ENCODE measurements at places on chromosomes 16 and 17.

DNA sequence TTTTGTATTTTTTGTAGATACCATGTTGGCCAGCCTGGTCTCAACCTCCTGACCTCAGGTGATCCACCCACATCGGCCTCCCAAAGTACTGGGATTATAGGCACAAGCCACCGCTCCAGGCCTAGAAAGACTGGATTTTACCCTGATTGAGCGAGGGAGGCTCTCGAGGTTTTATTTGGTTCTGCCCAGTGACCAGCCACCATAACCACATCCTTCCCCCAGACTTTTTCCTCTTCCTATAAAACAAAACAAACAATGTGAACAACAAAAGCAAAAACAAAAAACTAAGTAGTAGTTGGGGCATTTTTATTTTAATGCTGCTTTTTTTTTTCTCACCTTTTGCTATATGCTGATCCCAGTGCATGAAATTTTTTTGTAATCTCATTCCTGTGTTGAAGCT is 509.6 kb downstream of the MAF start:
- no peak for DNase-seq

DNA sequence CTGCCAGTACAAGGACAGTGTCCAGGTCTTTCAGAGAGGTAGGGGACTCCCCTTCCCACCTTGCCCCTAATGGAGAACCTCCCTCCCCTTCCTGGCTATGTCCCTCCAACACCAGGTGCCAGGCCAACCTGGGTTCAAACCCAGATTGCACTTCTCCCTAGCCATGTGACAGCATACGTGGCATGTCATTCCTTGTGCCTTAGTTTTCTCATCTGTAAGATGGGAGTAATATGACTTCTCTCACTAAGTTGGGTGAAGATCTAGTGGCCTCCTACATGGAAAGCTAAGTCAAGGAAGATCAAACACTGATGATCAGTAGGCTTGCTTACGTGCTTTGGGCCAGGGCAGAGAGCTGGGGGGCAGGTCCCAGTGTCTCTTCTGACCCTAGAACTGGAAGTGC is 8.8 kb downstream of the FCSK start:
- no peak for DNase-seq

DNA sequence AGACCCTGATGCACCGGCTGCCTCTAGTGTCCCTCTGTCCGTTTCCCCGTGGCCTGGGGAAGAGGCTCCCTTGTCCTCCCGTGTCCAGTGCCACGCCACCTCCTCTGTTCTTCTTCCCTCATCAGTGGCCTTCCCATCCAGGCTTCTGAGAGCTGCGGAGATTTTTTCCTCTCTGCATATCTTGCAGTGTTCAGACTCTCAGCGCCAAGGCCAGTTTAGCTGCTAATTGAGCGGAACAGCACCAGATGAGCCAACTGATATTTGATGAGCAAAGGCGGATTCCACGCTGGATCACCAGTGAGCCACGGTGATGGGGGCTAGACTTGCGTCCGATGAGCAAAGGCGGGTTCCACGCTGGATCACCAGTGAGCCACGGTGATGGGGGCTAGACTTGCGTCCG is 257.6 kb downstream of the FOXL1 start:
- DNase-seq: no peak

- DNase-seq: peak; percentile 85
Measured at GRCh38 chr17:12637015-12637414, 28.7 kb upstream of the MYOCD start.

DNA sequence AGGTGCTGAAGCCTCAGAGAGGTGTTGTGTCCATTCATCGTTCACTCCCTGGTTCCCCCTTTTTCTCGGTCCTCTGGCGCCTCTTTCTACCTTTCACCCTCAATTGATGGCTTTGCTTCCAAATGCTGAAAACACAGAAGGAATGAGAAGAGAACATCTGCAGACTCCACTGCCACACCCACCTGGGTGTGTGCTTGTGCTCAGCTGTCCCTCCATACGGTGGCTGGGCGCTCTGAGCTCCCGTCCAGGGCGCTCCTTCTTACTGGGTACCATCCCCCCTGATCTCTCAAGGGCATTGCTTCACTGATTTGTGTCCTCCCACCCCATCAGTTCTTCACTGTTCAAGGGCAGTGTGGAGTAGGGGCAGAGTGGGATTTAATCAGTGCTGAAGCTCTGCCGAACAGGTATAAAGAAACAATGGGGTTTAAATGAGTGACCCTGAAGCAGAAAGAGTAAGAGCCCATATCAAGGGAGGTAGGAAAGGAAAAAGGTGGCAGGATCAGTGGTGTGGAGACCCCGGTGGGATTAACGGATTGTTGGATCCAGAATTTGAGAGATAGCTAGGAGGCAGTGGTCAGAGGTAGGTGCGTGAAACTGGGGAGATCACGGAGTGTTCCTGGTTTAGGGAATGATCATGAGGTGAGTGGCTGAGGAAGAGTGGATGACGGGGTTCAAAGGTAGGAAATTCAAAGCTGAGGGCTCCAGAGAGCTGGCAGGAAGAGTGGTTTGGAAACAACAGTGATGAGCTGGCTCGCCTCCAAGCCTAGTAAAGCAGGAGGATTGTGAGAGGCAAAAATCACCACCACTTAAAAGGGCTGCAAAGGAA is 40.8 kb downstream of the MRTFB start:
- DNase-seq: no peak

- DNase-seq: no peak
Measured at GRCh38 chr16:53484542-53484941, 18.5 kb downstream of the AKTIP start.

DNA sequence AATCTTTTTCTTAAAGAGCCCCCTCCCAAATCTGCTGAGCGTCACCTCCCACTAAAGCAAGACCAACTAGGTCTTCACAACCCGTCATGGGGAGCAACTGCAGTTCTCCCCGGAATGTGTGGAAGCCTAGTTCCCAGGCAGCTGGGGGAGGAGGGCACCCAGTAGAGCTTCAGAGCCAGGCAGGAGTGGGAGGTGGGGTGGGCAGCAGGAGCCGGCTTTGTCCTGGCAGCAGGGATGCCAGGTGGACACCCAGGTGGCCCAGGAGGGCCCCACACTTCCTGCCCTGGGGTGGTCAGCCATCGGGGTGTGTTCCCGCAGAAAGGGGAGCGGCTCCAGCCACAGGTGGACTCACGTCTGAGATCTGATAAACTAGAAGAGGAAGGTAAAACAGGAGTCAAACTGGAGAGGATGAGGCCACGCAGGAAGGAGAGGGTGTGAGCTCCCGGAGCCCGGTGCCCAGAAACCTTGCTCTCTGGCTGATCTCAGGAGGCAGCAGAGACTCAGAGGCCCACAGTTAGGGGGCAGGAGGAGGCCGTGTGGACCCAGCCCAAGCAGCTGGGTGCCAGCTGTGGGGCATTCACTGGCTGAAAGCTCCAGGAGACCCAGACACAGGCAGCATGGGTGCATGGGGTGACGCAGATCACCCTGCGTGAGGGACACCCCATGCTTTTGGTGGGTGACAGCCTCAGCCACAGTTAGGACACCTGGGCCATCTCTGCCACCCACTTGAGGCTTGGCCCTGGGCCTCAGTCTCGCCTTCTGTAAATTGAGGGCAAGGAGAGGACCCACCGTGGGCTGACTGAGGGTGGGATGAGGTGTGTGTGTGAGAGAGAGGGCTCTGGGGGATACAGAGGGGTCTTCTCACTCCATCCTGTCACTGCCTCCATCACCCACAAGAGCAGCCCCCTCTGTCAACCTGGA is 260.8 kb upstream of the TNRC6C start:
- peak; percentile 41 for DNase-seq

DNA sequence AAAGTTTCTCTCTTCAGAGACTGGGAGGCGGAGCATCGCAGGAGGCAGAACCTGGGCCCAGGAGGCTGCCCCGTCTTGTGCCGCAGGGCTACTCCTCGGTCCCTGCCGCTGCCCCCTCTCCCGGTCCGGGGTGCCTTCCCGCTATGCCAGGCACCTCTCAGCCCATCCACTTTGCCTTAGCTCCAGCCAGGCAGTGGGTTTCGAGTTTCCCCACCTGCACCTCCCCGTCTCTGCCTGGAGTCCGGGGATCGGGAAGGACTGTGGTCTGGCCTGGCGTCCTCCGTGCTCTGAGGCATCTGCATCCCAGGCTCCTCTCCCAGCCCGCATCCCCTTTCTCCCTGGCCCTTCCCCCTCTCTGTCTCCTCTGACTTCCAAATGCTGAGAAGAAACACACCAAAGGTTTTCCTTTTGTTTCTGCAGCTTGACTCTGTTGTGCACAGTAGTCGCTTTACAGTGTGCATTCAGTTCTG is 26.8 kb upstream of the PIK3R6 start:
- no peak for DNase-seq

GRCh38 chr16:24610416-24610755 is 71.0 kb downstream of the RBBP6 start:
- no peak for DNase-seq

- no peak for DNase-seq
Measured at GRCh38 chr17:34172390-34172918, 82.6 kb upstream of the CCL2 start.

- DNase-seq: no peak
Measured at GRCh38 chr17:1969712-1970111, 55.4 kb downstream of the RTN4RL1 start.

GRCh38 chr17:46756081-46756735 is 62.3 kb downstream of the WNT3 start:
- no peak for DNase-seq

DNA sequence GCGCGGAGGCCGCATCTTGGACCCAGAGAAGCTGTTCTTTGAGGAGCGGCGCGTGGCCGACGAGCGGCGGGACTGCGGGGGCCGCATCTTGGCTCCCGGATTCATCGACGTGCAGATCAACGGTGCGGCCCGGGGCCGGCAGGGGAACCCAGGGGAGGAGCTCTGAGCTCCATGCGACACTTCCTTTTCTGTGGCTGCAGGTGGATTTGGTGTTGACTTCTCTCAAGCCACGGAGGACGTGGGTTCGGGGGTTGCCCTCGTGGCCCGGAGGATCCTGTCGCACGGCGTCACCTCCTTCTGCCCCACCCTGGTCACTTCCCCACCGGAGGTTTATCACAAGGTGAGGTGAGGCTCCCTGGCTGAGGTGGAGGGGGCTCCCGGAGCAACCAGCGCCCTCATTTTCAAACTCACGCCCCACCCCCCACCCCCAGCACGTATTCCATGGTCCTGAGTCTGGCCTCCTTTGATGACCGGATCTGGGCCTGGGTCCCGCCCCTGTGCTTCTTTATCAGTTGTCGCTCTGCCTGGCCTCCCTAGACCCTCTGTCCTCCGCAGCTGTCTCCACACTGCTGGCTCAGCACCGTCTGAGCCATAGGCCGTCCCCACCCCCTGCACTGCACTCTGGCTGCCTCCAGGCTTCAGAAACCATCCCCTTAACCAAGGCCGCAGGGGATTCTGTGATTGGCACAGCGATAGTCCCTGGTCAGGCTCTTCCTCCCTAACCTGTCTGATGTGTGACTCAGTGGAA is 787 bp downstream of the AMDHD2 start:
- no peak for DNase-seq

GRCh38 chr17:30554839-30555751 is 77.9 kb downstream of the GOSR1 start:
- DNase-seq: peak; percentile 27

- no peak for DNase-seq
Measured at GRCh38 chr16:70598937-70599503, 47.3 kb upstream of the IL34 start.

GRCh38 chr16:1075546-1075945 is 3.0 kb downstream of the SSTR5 start:
- DNase-seq: no peak

- DNase-seq: no peak
Measured at GRCh38 chr17:76442341-76443338, 10.3 kb downstream of the UBE2O start.

DNA sequence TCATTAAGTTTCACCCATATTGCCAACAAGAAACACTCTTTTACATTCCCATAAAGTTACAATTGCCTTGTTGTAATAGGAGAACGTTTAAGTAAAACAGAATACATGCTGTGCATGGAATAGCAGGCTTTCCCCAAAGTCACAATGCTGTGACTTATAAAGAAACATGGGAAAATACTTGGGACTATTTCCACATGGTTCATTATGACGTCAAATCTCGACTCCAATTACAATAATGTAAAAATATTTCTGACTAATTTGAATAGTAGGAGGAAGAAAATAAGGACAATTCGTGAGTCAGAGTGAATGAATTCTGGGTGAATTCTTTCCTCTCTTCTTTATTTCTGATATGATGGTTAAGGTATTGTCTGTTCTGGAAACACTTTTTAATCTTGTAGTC is 52.8 kb downstream of the CDH11 start:
- DNase-seq: peak; percentile 72

DNA sequence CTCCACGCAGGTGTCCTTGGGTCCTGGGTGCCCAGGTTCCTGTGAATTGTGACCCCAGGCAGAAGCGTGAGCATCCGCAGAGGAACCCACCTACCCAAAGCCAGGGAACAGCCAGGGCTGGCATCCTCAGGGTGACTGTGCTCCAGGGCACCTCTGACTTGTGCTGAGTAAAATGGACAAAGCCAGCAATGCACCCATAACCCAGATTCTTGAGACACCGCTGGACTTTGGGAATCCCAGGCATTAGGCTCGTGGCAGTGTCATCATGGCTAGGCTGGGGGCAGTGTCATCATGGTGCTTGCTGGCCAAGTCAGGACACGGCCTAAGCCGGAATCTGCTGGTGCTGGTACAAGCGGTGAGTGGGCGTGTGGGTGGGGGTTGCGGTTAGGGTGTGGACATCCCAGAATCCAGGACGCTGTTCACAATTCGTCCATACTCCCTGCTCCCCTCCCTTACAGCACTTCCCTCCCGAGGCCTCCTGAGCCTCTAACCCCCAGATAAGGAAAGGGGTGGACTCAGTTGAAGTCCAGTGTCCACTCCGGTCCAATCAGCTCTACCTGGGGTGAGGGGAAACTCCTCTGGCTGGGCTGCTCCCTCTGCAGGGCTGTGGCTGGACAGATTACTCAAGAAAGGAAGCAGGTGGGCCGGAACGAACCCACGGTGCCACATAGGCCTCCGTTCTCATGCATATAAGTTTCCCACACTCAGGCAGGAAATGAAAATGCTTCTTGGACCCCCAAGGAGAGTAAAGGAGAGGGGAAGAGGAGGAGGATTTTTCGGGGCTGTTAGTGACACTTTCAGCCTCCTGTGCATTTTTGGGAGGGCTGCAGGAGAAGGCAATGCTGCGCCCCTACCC is 138.9 kb downstream of the SEC14L1 start:
- no peak for DNase-seq

DNA sequence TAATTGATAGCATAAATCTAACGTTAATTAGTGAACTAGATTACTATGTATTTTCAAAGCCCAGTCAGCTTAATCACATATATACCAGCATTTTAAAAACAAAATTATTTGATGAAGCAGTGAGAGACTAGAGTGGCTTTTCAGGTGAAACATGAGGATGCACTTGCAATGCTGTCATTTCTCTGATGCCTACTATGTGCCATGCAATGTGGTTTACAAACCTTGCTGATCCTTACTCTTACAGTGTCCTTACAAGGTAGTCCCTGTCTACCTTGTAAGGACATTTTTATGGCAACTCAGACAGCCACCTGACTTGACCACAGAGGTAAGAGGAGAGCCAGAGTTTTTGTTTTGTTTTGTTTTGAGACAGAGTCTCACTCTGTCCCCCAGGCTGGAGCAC is 42.7 kb downstream of the CYB5B start:
- DNase-seq: no peak

GRCh38 chr16:48117217-48118105 is 38.3 kb downstream of the ABCC12 start:
- DNase-seq: peak; percentile 49

GRCh38 chr17:40597156-40597555 is 31.9 kb upstream of the CCR7 start:
- DNase-seq: no peak

All from SJSA1 (cell line).